T-helper 9 cell (primary cell): ENCODE measurements at places on chromosomes 7 and 10.

GRCh38 chr10:63221950-63222349 lies 88.8 kb downstream of the NRBF2 start:
- no peak for DNase-seq

DNA sequence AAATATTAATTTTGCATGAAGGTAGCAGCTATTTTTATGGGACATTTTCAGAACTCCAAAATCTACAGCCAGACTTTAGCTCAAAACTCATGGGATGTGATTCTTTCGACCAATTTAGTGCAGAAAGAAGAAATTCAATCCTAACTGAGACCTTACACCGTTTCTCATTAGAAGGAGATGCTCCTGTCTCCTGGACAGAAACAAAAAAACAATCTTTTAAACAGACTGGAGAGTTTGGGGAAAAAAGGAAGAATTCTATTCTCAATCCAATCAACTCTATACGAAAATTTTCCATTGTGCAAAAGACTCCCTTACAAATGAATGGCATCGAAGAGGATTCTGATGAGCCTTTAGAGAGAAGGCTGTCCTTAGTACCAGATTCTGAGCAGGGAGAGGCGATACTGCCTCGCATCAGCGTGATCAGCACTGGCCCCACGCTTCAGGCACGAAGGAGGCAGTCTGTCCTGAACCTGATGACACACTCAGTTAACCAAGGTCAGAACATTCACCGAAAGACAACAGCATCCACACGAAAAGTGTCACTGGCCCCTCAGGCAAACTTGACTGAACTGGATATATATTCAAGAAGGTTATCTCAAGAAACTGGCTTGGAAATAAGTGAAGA lies 112.3 kb downstream of the CFTR start:
- DNase-seq = no peak

DNA sequence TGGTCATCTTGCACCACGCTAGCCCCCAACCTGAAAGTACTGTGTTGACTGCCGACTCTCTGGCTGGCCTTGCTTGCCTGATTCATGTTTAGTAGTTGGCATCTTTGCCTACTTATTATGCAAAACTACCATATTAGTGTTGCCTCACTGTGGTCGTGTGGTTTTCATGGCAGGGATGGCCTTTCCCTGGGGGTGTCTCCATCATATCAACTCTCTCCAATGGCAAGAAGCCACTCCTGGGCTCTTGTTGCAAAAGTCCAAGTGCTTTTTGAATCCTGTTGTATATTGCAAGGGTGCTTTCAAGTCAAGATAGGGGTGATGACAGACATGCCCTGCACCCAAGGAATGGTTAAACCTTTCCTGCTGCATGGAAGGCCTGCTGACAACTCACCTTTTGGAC lies 39.4 kb downstream of the ABLIM1 start:
- no peak for DNase-seq

DNA sequence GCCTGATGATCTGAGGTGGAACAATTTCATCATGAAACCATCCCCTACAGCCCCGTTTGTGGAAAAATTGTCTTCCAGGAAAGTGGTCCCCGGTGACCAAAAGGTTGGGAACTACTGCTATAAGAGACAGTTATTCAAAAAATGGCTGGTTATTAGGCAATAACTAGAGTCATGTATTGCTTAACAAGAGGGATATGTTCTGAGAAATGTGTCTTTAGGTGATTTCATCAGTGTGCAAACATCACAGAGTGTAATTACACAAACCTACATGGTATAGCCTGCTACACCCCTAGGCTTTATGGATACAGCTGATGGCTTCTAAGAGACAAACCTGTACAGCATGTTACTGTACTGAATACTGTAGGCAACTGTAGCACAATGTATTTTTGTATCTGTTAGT lies 71.3 kb upstream of the CSTF2T start:
- no peak for DNase-seq

DNA sequence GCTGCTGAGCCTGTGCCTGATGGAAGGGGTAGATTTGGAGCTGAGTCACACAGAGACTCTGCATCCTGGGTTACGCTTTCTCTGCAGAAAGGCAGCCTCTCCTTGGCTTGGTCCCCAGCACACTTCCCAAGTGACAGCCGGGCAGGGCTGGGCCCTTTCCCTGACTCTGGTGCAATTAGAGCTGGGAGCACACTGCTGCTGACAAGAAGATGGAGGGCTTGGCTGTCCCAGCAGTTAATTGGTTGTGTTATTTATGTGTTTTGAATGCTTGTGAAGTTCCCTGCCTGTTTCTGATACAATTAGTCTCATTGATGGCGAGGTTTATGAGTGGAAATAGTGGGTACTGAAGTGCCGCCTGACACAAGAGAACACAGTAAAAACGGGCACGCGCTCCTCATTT lies 123.6 kb downstream of the TCERG1L start:
- DNase-seq = no peak

GRCh38 chr7:131499801-131500200 lies 56.6 kb downstream of the PODXL start:
- no peak for DNase-seq

GRCh38 chr7:98107313-98107721 lies 655 bp downstream of the LMTK2 start:
- DNase-seq = no peak

- DNase-seq = no peak
These were observed 12.8 kb upstream of the CNNM1 start for GRCh38 chr10:99316374-99316773.

- DNase-seq = no peak
These were observed 63.1 kb downstream of the EEPD1 start for GRCh38 chr7:36216063-36216684.

GRCh38 chr10:95559896-95560277 lies 1.3 kb downstream of the SORBS1 start:
- DNase-seq = no peak

DNA sequence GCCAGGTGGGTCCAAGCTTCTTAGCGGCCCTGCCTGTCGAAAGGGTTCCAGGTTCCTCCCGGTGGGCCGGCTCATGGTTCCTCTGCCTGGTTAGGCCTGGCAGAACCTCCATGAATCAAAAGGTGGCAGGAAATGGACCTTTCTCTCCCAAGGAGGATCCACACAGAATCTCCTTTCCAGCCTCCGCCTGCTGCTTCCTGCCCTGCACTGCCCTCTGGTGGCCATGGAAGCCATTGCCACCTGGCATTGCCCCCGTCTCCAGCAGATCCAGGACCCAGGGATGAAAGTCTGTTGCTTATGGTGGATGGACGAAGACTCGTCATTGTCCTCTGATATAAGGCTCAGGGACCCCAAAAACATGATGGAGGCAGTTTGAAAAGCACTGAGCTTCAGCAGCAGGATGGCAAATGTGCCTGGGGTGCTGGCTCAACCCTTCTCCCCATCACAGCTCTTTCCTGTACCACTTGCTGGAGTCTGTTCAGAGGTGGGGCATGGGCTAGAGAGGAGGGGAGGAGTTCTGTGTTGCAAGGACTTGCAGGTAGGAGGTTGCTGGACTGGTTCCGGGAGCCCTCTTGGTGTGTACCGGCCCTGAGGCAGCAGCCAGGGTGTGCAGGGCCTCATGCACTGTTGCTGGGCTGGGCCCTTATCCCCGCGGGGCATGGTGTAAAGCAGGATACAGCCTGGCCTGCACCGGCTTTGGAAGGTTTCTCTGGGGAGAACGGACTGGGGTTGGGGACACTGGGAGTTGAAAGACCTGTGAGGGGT lies 11.3 kb upstream of the INMT start:
- DNase-seq = peak; percentile 76

DNA sequence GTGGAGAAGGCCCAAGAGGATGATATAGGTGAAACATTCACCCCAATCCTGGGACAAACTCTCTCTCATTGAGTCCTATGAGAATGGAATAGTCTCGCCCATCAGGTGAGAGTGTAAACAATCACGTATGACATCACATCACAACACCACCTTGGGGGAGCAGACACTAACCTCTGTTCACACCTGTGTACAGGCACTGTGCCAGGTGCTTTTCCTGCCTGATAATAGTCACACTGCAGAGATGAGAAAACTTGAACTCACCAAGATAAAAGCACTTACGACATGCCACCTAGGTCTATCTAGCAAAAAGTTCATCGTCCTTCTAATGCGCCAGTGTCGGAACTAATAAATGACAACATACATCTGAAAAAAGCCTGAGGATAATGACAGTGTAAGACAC lies 187.8 kb downstream of the FAM107B start:
- peak; percentile 76 for DNase-seq

- no peak for DNase-seq
These were observed 222.6 kb downstream of the TEX36 start for GRCh38 chr10:125460326-125460725.
